DMS 273 treated with DMSO at 0.1 percent for 48 hours (cell line): ENCODE measurements at places on chromosomes 1 and 21.

GRCh38 chr1:36553591-36554322, 71.0 kb upstream of the CSF3R start:
- DNase-seq, result peak; percentile 26

- DNase-seq, result peak; percentile 14
Measured at GRCh38 chr1:230268371-230269170, 157.6 kb downstream of the PGBD5 start.

- DNase-seq, result no peak
Measured at GRCh38 chr1:225875044-225875815, 7.0 kb downstream of the TMEM63A start.

DNA sequence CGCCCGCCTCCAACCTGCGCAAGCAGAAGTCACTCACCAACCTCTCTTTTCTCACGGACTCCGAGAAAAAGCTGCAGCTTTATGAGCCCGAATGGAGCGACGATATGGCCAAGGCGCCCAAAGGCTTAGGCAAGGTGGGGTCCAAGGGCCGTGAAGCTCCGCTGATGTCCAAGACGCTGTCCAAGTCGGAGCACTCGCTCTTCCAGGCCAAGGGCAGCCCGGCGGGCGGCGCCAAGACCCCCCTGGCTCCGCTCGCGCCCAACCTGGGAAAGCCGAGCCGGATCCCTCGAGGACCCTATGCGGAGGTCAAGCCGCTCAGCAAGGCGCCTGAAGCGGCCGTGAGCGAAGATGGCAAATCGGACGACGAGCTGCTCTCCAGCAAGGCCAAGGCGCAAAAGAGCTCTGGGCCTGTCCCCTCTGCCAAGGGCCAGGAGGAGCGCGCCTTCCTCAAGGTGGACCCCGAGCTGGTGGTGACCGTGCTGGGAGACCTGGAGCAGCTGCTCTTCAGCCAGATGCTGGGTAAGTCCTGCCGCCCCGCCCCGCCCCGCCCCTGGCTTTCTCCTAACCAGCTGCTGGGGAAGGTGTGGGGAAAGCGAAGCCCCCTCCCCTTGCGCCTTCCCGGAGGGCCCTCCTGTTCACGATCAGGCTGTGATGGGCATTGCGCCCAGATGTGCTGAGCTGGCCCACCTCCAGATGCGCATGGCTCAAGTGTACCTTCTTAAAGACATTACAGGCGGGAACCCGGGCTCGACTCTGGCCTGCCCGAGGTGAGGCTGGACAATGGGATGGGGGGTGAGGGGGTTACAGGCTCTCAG, 110.2 kb downstream of the NAV1 start:
- no peak for DNase-seq

- DNase-seq, result no peak
Measured at GRCh38 chr1:6099787-6100765, 54.4 kb downstream of the KCNAB2 start.

DNA sequence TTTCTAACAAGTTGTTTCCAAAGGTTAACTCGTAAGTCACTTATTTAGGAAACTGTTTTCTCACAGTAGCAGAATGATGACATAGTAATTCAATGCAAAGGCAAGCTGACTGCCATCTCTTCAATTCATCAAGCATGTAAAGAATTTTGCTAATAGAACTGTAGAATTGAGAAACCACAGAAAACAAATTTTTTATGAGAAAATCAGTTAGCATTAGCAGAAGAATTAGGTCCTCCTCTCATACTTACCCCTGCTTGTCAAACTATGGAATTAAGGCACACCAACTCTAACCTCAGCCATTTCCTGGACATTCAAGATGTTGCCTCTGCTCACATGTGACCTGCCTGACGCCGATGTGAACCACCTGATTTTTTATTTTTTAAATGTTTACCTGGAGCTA, 115.2 kb downstream of the LRRC40 start:
- DNase-seq, result no peak

DNA sequence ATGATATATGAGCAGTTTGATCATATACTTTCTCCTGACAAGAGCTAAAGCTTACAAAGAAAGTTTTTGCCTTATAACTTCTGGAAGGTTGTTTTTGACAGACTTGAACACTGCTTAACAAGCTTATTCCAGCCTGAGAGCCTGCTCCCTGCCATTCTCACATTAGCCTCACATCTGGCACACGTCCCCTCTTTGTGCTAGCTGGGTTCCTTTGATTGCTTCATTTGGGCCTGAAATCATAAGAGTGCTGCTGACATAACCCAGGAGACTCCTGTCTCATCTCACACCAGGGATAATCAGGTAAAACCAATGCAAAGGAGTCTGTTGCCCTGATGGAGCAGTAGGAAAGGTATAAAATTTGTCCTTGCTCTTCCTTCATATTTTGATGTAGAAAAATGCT, 1411.7 kb upstream of the B3GALT2 start:
- no peak for DNase-seq

DNA sequence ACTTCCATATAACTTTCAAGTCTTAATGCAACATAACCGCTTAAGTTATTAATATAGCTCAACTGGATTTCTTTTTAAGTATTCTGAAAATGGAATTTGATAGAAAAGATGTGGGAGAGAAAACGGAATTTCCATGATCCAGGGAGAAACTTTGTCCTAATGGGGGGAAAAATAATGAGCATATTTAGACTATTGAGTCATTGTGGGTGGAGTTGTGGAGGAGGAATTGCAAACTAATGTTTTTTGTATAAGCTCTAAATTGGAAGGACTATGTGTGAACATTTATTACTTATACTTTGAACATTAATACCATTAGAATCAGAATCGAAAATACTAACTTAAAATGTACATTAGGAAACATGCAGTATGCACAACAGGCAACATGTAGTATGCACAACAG, 159.9 kb upstream of the NEGR1 start:
- DNase-seq, result no peak

GRCh38 chr1:6508816-6509189, 17.3 kb upstream of the PLEKHG5 start:
- DNase-seq, result no peak

DNA sequence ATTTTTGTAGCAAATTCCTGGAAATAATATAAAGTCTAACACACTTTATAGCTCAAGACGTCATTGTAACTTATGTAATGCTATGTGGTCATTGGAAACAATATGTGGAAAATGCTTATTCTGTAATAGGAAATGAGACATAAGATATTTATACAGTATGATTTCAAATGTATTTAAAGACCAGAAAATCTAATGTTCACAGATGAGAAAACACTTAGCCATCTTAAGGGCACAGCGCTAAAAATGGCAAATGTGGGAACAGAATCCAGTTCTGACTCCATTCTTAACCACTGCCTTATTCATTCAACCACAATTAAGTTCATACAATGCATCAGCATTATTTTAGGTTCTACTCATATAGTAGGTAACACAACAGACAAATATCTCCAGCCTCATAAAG, 12.5 kb downstream of the CSDE1 start:
- DNase-seq, result no peak

- no peak for DNase-seq
Measured at GRCh38 chr1:192225266-192225665, 67.0 kb downstream of the RGS18 start.

DNA sequence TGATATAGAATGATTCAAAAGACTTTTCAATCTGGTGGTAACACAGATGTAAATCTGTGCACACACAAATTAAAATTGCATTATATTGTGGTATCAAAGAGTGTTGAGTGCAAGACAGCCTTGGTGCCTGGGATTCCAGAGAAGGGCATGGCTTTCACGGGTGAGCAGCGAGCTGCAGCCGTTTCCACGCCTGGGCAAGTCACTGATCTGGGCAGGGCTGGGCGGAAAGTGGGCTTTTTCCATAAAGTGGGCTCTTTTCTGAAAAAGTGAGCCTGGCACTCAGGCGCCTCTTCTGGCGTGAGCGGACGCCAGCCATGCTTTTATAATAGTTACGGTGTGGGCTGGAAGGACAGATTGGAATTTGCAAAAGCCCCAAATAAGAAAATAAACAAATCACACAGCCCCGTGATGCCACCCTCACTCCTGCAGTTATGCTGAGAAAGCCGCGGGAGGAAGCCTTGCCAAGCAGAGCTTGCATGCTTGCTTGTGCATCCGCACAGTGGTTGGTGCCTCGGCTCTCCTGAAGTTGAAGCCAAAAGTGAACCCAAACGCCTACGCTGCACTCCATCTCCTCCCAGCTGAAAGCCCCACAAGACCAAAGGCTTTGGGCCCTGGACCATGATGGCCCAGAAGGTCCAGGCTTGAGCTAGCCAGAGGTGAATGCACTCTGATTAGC, 7.1 kb upstream of the C1orf115 start:
- no peak for DNase-seq

GRCh38 chr1:154481053-154481452, 21.0 kb upstream of the TDRD10 start:
- DNase-seq, result no peak

DNA sequence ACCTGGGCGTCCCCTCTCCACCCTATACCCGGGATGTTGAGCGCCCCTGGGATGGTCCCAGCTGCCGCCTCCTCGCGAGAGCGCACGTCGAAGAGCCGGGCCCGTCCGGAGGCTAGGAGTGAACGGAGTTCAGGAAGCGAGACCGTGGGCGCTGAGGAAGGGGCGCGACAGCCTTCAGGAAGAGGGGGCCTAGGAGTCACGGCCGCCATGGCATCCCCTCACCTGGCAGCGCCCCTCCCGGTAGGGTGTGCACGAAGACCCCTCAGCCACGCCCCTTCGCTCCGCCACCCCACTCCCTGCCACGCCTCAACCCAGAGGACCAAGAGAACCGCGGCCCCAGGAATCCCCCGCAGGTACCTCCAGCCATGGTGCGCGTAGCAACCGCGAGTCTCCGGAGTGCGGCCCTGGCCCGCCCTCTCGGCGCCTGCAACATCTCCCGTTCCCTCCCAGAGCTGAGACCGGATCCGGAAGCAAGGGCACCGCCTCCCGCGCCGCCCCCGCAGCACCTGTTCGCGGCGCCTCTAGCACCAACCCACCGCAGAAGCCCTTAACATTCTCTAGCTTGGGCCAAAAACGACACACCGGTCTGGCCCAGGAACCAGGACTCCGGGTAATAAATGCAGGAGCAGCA, at the start of gene TSTD1:
TSTD1 (minus strand) TSS at position 442 of the 631 bp plus-strand sequence; CDS start at position 367, 75 bp downstream.
- peak; percentile 39 for DNase-seq

DNA sequence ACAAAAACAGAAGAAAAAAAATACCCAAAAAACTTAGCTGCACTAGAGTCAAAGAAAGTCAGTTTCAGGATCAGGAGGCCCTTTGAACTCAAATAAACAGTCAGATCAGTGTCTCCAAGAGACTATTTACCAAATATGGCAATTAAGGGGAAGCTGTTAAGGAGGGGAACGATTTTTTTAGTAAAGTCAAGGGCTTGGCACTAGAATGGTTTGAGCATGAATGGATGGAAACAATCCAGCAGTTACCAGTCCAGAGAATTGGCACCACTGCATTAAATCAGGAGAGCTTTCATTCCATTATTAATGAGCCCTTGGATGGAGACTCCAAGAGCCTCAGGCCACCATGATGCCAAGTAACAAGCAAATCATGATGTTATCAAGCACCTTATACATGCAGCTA, 7.2 kb downstream of the TRAPPC3 start:
- DNase-seq, result peak; percentile 14

DNA sequence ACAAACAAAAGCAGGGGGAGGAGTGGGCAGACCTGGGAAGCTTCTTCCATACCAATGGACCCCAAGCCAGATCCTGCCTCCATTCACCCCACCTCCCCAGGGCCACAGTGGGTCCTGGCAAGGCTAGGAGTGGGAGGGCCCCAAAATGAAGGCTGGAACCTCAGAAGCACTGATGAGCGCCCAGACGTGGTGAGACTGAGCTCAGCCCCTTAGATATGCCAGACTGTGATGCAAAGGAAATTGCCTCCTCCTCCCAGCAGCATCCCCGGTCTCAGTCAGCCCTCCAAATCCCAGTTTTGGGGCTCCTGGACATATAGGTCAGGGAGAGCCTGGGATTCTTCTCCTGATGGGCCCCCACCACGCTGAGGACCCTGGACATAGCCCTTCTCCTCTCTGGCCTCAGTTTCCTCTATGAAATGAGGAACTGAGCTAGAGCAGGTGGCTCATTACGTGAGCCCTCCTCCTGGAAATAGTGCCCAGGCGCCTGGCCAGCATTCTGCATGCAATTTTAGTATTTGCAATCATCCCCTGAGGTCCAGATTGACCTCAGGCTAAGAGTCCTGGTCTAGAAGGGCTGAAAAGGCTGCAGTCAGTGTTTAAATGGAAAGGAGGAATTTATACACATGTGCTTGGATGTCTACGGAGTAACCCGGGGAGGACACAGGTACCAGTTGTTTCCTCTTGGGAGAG, 33.5 kb downstream of the RHBG start:
- no peak for DNase-seq

GRCh38 chr1:240287722-240288121, 196.0 kb downstream of the FMN2 start:
- no peak for DNase-seq

DNA sequence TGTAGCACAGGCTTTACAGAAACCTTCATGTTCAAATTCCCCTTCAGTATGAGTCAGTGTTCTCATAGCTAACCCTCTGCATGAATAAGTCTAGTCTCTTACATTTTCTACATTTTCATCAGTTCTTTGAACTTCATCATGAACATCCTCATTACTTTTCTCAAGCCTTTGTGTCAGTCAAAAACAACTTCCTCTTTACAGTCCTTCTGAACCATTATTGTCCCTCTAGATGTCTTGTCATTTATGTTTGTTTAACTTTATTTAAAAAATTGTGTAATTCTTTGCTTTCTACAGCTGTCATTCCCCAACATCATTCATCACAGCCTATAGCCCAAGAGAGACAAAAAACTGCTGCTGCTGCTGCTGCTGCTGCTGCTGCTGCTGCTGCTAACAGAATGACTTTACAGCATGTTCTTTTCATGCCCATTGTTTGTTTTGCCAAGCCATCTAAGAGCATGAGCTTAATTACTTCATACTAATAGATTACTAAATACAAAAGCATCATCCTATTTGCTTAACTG, 133.1 kb downstream of the LRRC40 start:
- no peak for DNase-seq

DNA sequence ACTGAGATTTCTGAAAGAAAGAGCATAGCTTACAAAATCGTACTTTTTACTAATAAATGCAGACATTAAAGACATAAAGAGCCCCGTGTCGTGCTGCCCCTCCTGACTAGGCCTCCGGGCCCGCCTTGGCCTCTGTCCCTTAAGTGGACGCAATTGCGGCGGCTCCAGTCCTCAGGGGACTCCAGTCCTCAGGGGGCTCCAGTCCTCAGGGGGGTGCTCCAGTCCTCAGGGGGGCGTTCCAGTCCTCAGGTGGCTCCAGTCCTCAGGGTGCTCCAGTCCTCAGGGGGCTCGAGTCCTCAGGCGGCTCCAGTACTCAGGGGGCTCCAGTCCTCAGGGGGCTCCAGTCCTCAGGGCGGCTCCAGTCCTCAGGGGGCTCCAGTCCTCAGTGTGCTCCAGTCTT, 10.6 kb upstream of the OR2M2 start:
- no peak for DNase-seq

GRCh38 chr1:212491454-212491853, 58.7 kb downstream of the NENF start:
- no peak for DNase-seq

DNA sequence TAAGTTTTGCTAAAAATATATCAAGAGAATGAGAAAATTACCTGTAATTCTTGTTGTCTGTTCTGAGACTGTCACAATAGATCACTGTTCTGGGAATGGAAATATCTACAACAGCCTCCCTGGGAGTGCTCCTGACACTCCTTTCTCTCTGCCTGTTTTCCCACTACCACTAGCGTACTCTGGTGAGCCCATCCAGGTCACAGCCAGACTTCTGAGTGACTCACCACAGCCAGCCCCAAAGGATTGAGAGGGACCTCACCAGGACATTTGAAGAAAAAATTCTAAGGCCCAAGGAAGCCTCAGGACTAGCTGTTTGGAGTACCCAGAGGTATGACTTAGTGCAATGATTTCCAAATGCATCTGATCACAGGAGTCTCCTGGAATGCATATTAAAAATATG, 39.0 kb upstream of the TADA1 start:
- no peak for DNase-seq
